Renal cortex interstitium (tissue), 15 donors: ENCODE measurements at places on chromosomes 1 and 21. TPM values are rescaled to one million over a fixed set of nuclear protein-coding genes. Genes with fewer than 3 reads are reported as not detected.

The DIPK1A gene
- 7.5 TPM for polyA plus RNA-seq

The UBAP2L gene
- 184 TPM for polyA plus RNA-seq

The COL8A2 gene
- polyA plus RNA-seq = 3.2 TPM

The AXDND1 gene
- polyA plus RNA-seq = 12.1 TPM

The SYT6 gene
- 1.5 TPM for polyA plus RNA-seq

The DESI2 gene
- polyA plus RNA-seq = 54.3 TPM

The RGS5 gene
- 12.6 TPM for polyA plus RNA-seq

The GJB5 gene
- 0.18 TPM for polyA plus RNA-seq

The GBP6 gene
- polyA plus RNA-seq = not detected

The CACNA1S gene
- 0.39 TPM for polyA plus RNA-seq

The YOD1 gene
- 12.7 TPM for polyA plus RNA-seq

The WDR64 gene
- polyA plus RNA-seq = 0.51 TPM

The UQCRH gene
- polyA plus RNA-seq = 423 TPM

The CFAP107 gene
- polyA plus RNA-seq = 1.1 TPM

The GPR52 gene
- polyA plus RNA-seq = not detected

The NHLH2 gene
- not detected for polyA plus RNA-seq

The HHAT gene
- polyA plus RNA-seq = 14.9 TPM

The EPHA8 gene
- 2.3 TPM for polyA plus RNA-seq
